ENCODE measurements at places on chromosomes 13 and 19.

DNA sequence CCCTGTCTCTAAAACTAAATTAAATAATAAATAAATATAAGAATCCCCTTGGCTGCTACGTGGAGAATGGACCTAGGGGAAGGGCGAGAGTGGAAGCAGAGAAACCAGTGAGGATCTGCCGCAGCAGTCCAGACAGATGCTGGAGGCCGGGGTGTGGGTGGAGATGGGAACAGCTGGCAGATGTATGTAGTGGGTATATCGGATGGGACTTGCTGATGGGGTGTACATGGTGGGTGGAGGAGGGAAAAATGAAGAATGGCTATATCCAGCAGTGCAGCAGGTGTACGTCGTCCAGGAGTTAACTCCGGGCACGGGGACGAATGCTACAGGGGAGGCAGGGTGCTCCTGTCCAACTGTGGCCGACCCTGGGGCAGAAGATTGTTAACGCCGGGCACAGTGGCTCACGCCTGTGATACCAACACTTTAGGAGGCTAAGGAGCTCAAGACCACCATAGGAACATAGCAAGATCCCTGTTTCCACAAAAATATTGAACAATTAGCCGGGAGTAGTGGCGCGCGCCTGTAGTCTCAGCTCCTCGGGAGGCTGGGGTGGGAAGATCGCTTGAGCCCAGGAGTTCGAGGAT, 654 bp downstream of the CEP89 start:
- no peak for DNase-seq

GRCh38 chr13:78035500-78035899, 116.9 kb upstream of the EDNRB start:
- DNase-seq = no peak

- DNase-seq = peak; percentile 38
These were observed 209.1 kb upstream of the STARD13 start for GRCh38 chr13:33494596-33495204.

GRCh38 chr19:11375143-11375948, 880 bp downstream of the SWSAP1 start:
- DNase-seq = no peak

- no peak for DNase-seq
These were observed 99.0 kb downstream of the MYO16 start for GRCh38 chr13:108728370-108728769.

GRCh38 chr19:7188698-7189629, 105.2 kb downstream of the INSR start:
- DNase-seq = no peak

DNA sequence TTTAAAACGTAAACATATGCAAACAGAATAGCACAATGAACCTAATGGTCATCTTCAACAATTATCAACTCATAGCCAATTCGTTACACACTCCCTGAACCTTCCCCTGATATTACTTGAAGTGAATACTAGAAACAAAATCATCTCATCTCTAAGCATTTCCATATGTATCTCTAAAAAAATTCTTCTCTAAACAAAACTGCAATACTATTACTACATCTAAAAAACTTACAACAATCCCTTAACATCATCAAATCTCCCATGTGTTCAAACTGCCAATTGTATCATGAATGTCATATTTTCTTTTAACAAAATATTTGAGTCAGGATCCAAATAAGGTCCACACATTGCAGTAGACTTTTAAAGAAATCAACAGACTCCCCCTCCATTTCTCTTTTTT, 61.4 kb downstream of the FRY start:
- DNase-seq = peak; percentile 2

DNA sequence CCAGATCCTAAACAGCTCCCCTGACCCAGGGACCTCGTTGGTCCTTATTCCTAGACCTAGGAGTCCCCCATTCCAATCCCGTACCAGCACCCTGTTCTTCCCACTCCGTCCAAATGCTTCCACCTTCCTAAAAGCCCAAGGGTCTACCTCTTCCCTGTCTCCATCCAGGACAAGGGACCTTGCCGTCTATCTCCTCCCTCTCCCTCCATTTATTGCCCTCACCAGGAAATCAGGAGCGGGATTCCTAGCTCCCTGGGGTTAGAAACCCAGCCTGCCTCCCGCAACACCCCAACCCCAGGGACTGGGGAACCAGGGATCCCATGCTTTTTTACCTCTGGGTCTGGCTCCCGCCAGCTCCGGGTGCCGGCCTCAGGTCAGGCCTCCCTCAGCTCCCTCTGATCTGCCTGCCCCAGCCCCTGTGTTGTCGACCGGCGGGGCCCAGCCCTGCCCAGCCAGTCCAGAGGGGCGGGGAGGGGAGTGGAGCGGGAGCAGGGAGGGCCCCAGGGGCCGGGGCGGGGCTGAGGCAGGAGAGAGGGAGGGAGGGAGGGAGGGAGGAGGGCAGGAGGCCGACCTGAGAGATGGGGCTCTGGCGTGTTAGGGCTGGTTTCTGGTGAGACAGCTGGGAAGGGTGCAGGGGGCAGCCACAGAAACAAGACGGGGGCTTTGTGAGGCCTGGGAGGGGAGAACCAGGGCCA, at the start of gene B3GNT8:
Gene B3GNT8 (minus strand): TSS at position 423 of the 695 bp plus-strand sequence. CDS start 596 bp downstream, outside the sequence.
- peak; percentile 61 for DNase-seq

GRCh38 chr13:35979361-35979951, 151.7 kb downstream of the DCLK1 start:
- peak; percentile 97 for DNase-seq

GRCh38 chr19:55679343-55680257, 4.6 kb downstream of the EPN1 start:
- no peak for DNase-seq

DNA sequence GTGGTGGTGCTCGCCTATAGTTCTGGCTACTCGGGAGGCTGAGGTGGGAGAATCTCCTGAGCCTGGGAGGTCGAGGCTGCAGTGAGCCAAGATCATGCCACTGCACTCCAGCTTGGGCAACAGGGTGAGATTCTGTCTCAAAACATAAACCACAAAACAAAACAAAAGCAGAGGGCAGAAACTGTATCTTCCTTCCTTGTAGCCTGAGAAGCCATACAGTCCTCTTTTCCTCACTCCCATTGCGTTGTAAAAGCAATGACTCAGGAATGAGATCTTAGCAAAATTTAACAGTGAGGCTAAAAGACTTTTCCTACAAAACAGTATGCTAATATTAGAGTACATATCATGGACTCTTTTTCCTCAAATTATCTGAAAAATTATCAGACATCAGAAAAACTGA, 130.9 kb downstream of the SHISA2 start:
- no peak for DNase-seq
